ENCODE measurements at places on chromosomes 3 and 15.

- no peak for DNase-seq
These were observed 324.2 kb upstream of the TGFBR2 start for GRCh38 chr3:30282154-30282696.

GRCh38 chr3:160226026-160226907 lies 1.0 kb downstream of the C3orf80 start:
- peak; percentile 10 for DNase-seq

- no peak for DNase-seq
These were observed 9.5 kb upstream of the SEMA7A start for GRCh38 chr15:74443100-74443909.

GRCh38 chr15:63904042-63904441 lies 70.3 kb upstream of the HERC1 start:
- DNase-seq, result no peak

DNA sequence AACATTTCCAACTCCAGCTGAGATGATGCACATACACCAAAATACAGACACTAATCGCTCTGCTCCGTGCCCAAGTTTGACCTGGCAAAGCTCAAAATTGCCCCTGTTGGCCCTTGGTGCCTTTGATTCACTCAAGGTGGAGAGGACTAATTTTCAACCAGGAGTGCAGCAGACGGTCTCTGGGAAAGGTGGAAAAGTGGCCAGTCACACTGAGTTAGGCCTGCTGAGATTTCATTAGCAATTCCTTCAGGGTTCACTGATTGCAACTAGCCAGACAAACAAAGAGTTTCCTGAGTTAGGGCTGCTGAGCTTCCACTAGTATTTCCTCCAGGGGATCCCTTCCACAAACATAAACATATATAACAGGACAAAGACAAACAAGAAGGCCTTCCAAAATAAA lies 28.7 kb upstream of the LHFPL4 start:
- no peak for DNase-seq

- no peak for DNase-seq
These were observed 9.6 kb downstream of the CLEC3B start for GRCh38 chr3:45035441-45036301.

GRCh38 chr15:73704869-73705645 lies 20.9 kb downstream of the CD276 start:
- peak; percentile 34 for DNase-seq

- DNase-seq, result no peak
These were observed 31.6 kb upstream of the ZNF770 start for GRCh38 chr15:35019404-35020327.

DNA sequence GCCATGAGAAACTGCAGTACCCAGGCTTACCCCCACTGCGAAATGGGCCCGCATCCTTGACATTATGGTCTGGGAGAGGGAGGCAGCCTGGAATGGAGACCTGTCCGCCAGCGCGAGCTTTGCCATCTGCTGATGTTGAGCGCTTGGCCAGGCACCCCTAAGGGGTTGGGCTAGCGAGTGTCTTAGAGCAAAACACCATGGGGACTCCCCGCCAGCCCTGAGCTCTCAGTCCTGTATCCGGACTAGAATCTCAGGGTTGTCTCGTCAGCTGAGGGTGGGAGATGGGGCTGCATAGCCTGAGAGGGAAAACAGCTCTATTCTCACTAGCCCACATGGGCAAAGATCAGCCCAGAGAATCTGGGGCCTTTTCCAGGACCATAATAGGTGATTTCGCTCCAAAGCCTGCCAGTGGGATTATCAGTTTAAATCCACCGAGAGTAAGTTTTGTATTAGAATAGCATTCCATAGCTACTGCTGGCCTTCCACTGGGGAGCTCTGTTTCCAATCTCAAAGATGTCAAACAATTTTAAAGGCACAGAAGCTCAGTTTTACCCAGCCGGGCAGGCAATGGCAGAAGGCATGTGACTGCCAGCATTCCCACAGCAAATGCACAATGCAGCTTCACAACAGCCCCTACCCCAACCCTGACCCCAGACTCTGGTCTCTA lies 167.5 kb upstream of the TPM1 start:
- no peak for DNase-seq
